Activated naive CD4-positive, alpha-beta T cell (primary cell): ENCODE measurements at places on chromosomes 1 and 21.

DNA sequence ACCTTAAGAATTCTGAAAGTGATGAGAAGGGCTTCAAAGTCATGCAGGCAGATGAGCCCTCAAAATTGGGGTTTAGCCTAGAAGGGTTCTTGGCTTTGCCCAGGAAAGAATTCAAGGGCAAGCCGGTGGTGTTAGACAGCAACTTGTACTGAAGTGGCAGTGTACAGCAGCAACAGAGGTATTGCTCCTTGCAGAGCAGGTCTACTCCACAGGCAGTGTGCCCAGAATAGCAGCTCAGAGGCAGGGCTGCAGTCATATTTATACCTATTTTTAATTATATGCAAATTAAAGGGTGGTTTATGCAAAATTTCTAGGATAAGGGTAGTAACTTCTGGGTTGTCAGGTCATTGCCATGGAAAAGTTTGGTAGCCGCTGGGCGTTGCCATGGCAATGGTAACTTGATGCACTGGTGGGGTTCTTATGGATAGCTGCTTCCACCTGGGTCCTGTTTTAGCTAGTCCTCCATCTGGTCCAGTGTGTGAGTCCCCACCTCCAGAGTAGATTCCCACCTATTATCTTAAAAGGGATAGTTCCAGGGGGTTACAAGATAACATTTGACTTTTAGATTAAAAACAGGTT, 57.9 kb upstream of the CR2 start:
- no peak for DNase-seq

DNA sequence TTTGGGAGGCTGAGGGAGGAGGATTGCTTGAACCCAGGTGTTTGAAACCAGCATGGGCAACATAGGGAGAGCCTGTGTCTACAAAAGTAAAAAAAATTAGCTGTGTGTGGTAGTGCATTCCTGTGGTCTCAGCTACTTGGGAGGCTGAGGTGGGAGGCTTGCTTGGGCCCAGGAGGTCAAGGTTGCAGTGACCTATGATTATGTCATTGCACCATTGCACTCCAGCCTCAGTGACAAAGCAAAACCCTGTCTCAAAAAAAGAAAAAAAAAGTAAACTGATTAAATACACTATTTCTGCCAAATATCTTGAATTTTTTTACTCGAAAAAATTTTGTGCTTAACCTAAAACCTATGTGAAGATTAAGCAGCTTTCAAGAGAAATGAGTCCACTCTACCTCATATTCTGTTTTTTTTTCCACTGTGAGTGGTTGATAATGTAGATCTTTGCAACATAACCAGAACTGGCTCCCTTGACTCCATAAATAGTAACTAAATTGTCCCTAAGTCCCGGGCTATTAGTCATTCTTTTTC, 19.4 kb upstream of the ZNF281 start:
- DNase-seq: no peak

DNA sequence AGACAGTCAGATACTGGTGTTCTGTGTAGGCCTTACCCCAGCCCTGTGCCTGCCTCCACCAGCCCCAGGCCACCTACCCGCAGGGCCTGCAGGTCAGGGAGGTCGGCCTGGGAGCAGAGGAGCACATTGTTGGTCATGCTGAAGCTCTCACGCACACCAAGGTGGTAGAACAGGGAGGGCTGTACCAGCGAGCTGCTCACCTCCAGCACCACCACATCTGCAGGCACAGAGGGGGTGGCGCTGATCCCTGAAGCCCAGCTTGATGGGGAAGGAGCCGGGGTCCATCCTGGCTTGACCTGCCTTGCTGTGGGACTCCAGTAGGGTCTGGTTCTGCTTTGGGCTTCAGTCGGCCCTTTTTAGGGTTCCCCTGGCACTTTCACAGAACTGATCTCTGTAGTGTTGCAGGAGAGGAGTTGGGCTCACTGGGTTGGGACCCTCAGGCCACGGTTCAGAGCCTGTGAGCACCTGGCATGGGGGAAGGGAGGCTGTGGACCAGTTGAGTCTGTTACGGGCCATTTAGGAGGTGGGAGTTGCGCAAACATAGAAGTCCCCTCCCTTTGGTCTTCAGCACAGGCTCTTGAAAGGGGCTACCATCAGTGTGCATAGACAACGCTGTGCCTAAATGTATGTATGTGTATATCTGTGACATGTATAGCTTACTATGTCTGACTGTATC, 1.9 kb downstream of the MAP3K6 start:
- DNase-seq: no peak

DNA sequence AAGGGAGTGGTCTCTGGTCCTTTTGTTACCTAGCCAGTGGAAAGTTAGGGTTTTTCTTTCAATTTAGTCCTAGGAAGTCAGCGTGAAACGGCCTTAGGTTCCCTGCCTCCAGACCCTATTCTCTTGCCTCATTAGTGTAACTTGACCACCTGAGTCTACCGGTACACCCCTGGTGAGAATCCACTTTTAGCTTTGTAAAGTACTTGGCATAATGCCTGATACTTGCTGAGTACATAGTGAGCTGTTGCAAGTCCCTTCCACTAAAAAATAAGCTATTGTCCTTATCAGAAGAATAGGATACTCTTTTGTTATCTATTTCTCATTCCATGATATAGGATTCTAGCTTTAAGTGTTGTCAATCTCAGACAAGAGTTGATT, 228.8 kb downstream of the ST6GALNAC3 start:
- no peak for DNase-seq

DNA sequence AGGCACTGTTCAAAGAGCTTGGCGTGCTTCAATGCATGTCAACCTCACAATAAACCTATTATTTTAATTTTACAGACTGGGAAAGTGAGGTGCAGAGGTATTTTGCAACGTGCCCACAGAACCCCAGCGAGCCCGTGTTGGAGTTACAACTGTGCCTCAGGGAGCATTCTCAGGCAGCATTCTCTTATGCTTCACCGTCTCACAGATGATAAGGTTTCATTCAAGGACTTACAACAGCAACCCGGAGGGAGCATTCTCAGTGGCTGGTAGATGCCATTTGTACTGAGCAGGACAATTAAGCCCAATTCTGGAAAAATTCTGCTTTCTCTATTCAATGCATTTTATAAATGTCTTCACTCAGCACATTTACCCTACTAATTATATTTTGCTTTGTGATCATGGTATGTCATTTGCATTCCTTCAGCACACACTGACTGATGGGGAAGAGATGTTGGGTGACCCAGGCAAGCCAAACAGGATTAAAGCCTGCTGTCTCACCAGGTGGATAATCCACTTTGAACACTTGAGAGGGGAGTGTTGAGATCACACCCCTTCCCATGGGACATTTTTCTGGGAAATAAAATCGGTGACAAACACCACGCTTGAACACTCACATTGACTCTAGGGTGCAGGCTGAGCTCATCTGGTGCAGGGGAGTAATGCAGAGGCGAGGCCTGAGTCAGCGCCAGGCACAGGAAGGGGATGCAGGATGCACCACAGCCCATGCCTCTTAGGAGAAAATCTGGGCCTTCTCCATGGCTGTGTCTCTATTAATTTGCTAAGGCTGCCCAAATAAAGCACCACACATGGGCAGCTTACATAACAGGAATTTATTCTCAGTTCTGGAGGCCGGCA, 113.9 kb downstream of the CLIC6 start:
- DNase-seq: no peak
